Heart left ventricle (tissue), 16 donors: ENCODE measurements at places on chromosomes 7 and 10.

- no peak for DNase-seq
- no peaks in the 10 kb centered on the region for H3K27me3 ChIP-seq
- H3K4me3 ChIP-seq: no peak overlapping the region
- peak overlapping the region; percentile 4 for H3K27ac ChIP-seq
Observed at GRCh38 chr7:778968-779451, 51.9 kb upstream of the PRKAR1B start.

DNA sequence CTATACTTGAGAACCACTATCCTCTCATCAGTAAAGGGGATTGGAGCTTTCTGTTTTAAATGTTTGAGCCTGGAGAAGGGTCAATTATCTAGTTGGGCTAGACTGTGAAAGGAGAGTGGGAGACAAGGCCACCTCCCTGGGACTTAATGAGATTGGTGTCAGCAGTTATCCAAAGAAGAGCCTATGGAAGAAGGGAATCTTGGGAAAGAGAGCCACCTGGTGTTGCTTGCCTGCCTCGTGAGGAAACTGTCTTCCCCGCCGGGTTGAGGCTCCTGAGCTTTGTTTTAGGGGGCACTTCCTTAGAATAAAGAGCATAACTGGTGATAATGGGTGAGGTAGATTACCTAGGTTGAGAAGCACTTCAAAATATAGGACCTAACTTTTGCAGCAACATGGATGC, 32.0 kb upstream of the ABCB4 start:
- no peaks in the 10 kb centered on the region for H3K4me1 ChIP-seq
- no peak for DNase-seq
- no peaks in the 10 kb centered on the region for H3K27me3 ChIP-seq
- H3K4me3 ChIP-seq: no peak overlapping the region
- H3K36me3 ChIP-seq: no peaks in the 10 kb centered on the region

DNA sequence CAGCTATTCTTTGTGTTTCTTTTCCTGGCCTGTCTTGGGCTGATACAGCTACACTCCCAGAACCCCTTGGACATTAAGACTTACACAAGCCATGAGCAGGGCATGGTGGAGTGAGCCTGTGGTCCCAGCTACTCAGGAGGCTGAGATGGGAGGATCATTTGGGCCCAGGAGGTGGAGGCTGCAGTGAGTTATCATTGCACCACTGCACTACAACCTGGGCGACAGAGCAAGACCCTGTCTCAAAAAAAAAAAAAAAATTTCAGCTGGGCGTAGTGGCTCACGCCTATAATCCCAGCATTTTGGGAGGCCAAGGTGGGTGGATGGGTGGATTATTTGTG, 13.6 kb upstream of the FOXK1 start:
- no peak overlapping the region for H3K27ac ChIP-seq
- H3K36me3 ChIP-seq: no peaks in the 10 kb centered on the region
- H3K27me3 ChIP-seq: no peaks in the 10 kb centered on the region
- no peak for DNase-seq

GRCh38 chr7:116698396-116698795, 26.4 kb downstream of the MET start:
- DNase-seq: no peak
- H3K27ac ChIP-seq: no peak overlapping the region
- H3K4me3 ChIP-seq: no peak overlapping the region
- peaks cover 5% of the 10 kb centered on the region for H3K4me1 ChIP-seq
- H3K36me3 ChIP-seq: no peaks in the 10 kb centered on the region
- no peaks in the 10 kb centered on the region for H3K27me3 ChIP-seq

- peak overlapping the region; percentile 46 for H3K27ac ChIP-seq
- H3K4me3 ChIP-seq: no peak overlapping the region
- peaks cover 23% of the 10 kb centered on the region for H3K4me1 ChIP-seq
- H3K36me3 ChIP-seq: peaks cover 49% of the 10 kb centered on the region
- peak; percentile 30 for DNase-seq
Observed at GRCh38 chr10:3102720-3103427, 35.5 kb downstream of the PFKP start.

DNA sequence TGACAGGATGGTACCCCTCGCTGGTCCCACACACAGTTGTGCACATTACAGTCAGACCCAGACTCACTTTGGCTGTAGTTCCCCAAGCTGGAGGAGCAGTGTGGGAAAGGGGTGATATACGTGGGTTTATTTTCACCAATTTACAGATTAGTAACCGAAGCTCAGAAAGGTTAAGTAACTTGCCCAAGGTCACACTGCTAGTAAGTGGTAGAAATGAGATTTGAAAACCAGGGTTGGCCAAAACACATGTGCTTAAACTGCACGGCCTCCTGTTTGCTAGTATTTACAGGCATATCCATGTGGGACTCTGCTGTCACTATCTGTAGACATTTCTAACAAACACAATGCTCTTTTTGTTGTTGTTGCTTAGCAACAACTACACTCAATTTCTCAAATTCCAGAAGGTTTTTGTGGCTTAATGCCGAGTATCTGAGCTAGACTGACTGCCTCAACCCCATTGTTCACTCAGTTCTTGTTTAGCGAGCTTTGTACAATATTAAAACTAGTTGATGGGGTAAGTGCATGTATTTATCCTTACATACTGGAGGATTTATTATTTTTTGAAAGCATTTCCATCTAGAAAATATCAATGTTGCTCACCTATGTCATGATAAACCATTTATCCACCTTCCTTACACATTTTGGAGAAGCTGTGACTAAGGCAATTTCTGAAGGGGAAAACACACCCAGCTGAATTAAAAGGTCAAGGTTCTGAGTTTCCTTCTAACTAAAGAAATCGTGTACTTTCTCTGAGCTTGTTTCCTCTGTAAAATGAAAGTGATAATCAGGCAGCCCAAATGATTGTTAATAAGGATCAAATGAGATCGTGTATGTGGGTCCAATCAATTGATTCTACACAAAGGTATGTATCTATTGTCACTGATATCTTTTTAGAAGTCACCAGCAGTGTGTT, 5.3 kb upstream of the TMEM139 start:
- no peaks in the 10 kb centered on the region for H3K36me3 ChIP-seq
- H3K27ac ChIP-seq: peak overlapping the region; percentile 81
- peaks cover 6% of the 10 kb centered on the region for H3K4me1 ChIP-seq
- DNase-seq: no peak

DNA sequence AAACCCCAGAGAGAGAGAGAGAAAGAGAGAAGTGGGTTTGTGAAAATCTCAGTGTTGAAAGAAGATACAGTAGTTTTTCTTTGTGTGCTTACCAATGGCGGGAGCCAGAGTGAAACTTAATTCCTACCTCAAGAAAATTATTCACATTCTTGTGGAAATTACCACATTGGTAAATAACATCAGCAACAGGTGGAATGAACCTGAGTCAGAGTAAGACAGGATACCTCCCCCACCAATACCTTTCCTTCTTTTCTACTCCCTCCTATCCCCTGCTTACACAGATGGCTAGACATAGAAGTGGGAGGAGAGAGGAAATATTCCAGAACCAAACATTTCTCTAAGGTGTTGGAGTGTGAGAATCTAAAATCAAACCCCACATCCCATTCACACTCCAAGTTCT, 793.9 kb downstream of the SORCS3 start:
- H3K4me1 ChIP-seq: no peaks in the 10 kb centered on the region
- no peaks in the 10 kb centered on the region for H3K36me3 ChIP-seq
- H3K27me3 ChIP-seq: no peaks in the 10 kb centered on the region
- no peak overlapping the region for H3K4me3 ChIP-seq
- no peak overlapping the region for H3K27ac ChIP-seq

GRCh38 chr7:148919859-148920258, 35.8 kb upstream of the EZH2 start:
- H3K27ac ChIP-seq: no peak overlapping the region
- no peaks in the 10 kb centered on the region for H3K4me1 ChIP-seq

DNA sequence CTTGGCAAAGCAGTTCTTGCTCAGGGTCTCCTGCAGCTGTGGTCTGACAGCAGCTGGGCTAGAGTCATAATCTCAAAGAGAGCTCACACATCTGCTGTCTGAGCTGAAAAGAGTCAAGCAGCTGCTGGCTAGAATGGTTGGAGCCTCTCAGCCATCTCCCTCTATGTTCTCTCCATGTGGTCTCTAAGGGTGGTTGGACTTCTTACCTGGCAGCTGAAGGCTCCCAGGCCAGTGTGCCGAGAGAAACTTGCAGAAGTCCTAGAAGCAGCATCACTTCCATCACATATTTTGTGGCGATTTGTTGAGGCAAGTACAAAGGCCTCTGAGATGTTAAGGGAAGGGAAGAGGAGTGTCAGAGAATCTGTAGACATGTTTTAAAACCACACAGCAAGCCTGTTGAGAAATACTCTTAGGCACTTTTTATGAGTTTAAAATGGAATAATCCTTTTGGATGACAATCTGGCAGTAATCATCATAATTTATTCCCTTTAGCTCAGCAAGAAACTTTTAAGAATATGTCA, 93.2 kb downstream of the REEP3 start:
- DNase-seq: no peak
- no peak overlapping the region for H3K4me3 ChIP-seq
- no peaks in the 10 kb centered on the region for H3K27me3 ChIP-seq
- peaks cover 14% of the 10 kb centered on the region for H3K4me1 ChIP-seq
- no peaks in the 10 kb centered on the region for H3K36me3 ChIP-seq
- peak overlapping the region; percentile 27 for H3K27ac ChIP-seq

- DNase-seq: no peak
- H3K4me1 ChIP-seq: peaks cover 4% of the 10 kb centered on the region
- H3K27ac ChIP-seq: no peak overlapping the region
- no peaks in the 10 kb centered on the region for H3K27me3 ChIP-seq
- no peak overlapping the region for H3K4me3 ChIP-seq
- peaks cover 41% of the 10 kb centered on the region for H3K36me3 ChIP-seq
Observed at GRCh38 chr10:79316671-79317431, 30.4 kb upstream of the PPIF start.

DNA sequence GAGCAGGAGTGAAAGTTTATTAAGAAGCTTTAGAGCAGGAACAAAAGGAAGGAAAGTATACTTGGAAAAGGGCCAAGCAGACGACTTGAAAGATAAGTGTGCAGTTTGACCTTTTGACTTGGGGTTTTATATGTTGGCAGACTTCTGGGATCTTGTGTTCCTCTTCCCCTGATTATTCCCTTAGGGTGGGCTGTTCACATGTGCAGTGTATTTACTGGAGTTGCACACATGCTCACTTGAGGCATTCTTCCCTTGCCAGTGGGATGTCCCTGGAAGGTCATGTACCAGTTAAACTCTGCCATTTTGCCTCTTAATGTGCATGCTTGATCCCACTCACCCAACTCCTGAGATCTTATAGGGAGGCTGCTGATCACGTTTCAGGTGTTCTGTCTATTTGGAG, 23.4 kb upstream of the ARHGAP12 start:
- H3K4me3 ChIP-seq: no peak overlapping the region
- H3K27ac ChIP-seq: no peak overlapping the region
- H3K27me3 ChIP-seq: no peaks in the 10 kb centered on the region
- DNase-seq: no peak
- no peaks in the 10 kb centered on the region for H3K36me3 ChIP-seq
- no peaks in the 10 kb centered on the region for H3K4me1 ChIP-seq

DNA sequence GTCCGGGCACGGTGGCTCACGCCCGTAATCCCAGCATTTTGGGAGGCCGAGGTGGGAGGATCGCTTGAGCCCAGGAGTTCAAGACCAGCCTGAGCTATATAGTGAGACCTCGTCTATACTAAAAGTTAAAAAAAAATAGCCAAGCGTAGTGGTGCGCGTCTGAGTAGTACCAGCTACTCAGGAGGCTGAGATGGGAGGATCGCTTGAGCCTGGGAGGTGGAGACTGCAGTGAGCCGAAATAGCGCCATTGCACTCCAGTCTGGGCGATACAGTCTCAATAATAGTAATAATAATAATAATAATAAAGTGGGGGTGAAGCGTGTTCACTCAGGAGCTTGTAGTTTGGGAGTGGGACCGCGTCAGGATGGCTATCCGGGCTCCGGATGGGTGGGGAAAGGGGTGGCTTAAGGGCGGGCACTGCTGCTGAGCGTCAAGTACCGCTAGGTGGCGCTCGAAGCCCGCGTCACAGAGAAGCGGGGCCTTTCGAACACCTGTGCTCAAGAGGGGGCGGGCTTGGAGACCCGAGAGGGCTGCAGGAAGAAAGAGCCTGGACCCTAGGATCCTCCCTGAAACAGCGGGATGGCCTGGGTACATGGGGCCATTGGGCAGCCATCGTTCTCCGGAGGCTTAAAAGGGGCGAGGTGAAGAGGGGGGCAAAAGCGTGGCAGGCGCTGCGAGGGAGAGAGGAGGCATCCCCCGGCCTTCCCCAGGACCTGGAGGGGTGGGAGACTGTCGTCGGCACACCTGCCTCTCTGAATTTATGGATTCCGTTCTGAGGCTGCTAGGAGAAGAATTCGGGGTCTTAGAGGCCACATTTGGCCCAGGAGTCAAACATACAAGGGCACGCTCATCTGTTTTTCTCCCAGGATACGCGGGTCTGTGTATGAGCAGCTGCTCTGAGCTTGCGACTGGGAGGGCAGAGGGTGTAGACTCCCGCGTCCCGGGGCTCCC, 14.5 kb downstream of the LBX1 start:
- peak overlapping the region; percentile 3 for H3K4me3 ChIP-seq
- DNase-seq: peak; percentile 65
- H3K4me1 ChIP-seq: peaks cover 14% of the 10 kb centered on the region
- H3K36me3 ChIP-seq: no peaks in the 10 kb centered on the region
- peaks cover 84% of the 10 kb centered on the region for H3K27me3 ChIP-seq
- H3K27ac ChIP-seq: no peak overlapping the region

DNA sequence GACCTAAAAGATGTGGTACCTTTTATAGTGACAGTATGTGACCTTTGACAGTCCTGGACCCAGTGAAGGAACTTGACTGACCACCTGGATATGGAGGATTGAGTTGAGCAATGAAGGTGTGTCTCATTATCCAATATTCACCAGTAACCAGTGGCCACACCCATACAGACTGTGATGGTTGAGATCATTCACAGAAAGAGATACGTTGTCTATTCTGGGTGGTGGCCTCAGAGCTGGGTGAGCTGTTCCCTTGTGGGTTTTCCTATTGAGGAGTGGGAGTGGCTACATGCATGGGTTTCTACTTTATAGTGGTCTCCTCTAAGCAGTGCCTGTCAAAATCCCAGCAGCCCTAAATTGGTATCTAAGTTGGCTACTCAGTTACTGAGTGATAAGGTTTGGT, 507.4 kb downstream of the SORCS3 start:
- H3K4me3 ChIP-seq: no peak overlapping the region
- no peak for DNase-seq
- no peaks in the 10 kb centered on the region for H3K4me1 ChIP-seq
- H3K27me3 ChIP-seq: no peaks in the 10 kb centered on the region

- no peak overlapping the region for H3K27ac ChIP-seq
- no peaks in the 10 kb centered on the region for H3K36me3 ChIP-seq
- H3K4me1 ChIP-seq: no peaks in the 10 kb centered on the region
- H3K27me3 ChIP-seq: no peaks in the 10 kb centered on the region
Observed at GRCh38 chr10:20949967-20950366, 52.9 kb upstream of the NEBL start.
